ENCODE measurements at places on chromosomes 2 and 18.

DNA sequence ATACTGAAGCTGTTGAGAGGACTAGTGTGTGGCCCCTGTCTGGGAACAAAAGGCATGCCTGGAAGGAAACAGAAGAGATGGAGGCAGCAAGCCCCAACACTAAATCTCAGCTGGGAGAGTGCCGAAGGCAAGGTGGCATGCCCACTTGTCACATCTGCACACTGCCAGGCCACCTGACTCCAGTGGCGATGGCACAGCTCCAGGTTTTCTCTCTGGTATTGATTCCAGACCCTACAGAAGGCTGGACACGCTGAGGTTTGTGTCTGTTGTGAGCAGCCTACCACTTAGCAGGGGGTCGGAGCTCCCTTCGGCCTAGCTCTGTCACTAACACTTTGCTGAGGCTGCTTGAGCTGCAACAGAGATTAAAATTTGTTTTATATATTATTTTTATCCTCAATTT, 307.3 kb downstream of the TDRD15 start:
- no peak for DNase-seq

GRCh38 chr2:230640540-230641011, 72.1 kb upstream of the CAB39 start:
- no peak for DNase-seq

GRCh38 chr18:32405588-32405987, 65.1 kb downstream of the GAREM1 start:
- no peak for DNase-seq

DNA sequence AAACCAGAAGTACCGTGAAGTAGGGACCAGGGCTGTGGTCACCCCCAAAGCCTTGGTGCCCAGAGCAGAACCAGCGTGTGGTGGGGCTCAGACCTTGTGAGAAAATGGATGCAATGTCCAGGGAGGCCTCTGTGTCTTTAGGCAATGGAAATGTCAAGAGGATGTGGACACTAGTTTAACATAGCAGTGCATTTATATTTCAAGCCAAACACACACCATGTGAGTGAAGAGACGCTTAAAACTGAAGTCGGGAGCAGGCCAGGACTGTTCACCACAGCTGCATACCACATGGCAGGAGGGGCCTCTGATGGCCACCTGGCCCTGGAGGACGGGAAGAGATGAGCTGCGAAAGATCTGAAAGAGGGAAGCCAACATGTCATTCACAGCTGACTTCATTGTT, 87.3 kb upstream of the LDLRAD4 start:
- no peak for DNase-seq

All from stimulated activated CD4-positive, alpha-beta T cell treated with anti-CD3 and anti-CD28 coated beads, Interleukin-1b, Interleukin-23, amount 100 ng/mL, for 1 hour (primary cell).